ENCODE measurements at places on chromosomes 16 and 17. TPM values are rescaled to one million over a fixed set of nuclear protein-coding genes. Genes with fewer than 3 reads are reported as not detected.

CCDC144A gene
- 10.9 TPM for total RNA-seq

AMDHD2 gene
- 61.7 TPM for total RNA-seq

SHBG gene
- total RNA-seq: 0.87 TPM

ZNF423 gene
- total RNA-seq: 11.9 TPM

TMEM220 gene
- total RNA-seq: 10.5 TPM

APOBR gene
- 17.7 TPM for total RNA-seq

KRT14 gene
- total RNA-seq: not detected

MYH11 gene
- total RNA-seq: 106 TPM

GPR179 gene
- 0.35 TPM for total RNA-seq

SLC5A10 gene
- not detected for total RNA-seq

ARL16 gene
- 19.5 TPM for total RNA-seq

PRSS22 gene
- total RNA-seq: 15.2 TPM

CDRT15L2 gene
- total RNA-seq: not detected

EFCAB5 gene
- total RNA-seq: 1.1 TPM

SULT1A1 gene
- total RNA-seq: 55.4 TPM

PRR15L gene
- 47.4 TPM for total RNA-seq

CIBAR2 gene
- total RNA-seq: not detected

C17orf50 gene
- not detected for total RNA-seq

TEKT5 gene
- total RNA-seq: not detected

CRISPLD2 gene
- 61.9 TPM for total RNA-seq

RGS11 gene
- 7.8 TPM for total RNA-seq

BMERB1 gene
- total RNA-seq: 22.6 TPM

TPSD1 gene
- 9.4 TPM for total RNA-seq

G6PC1 gene
- total RNA-seq: not detected

KRTAP1-1 gene
- total RNA-seq: not detected

PROCA1 gene
- total RNA-seq: 3.3 TPM

UTP4 gene
- 36.5 TPM for total RNA-seq

NPIPA5 gene
- total RNA-seq: 12.0 TPM

KRTAP2-3 gene
- not detected for total RNA-seq

GUCY2D gene
- 2.6 TPM for total RNA-seq
